ENCODE measurements at places on chromosomes 11 and 22.

GRCh38 chr11:117641008-117641915 lies 155.8 kb downstream of the DSCAML1 start:
- no peak for DNase-seq

DNA sequence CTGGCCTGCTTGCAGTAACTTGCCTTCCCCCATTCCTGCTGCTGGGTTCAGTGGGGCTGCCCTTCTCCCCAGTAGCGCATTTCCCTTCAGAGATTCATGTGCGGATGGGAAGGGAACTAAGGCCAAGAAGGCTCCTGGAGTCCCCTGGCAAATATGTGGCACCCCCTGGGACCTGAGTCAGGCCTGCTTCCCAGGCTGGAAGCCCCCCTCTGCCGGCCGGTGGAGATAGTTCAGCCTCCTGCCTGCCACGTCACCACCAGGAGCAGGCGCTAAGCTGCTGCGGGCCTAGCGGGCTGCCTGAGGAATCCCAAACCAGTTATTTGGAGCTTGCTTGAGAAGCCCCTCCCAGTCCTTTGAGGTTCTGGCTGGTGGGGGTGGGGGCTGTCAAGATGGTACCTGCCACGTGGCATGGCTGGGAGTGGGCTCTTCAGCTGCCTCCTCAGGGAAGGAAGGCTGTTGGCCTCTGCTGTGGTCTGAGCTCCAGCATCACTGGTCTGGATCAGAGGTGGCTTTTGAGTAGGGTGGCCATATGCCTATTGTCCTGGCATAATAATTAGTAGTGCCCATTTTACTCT lies 2.0 kb downstream of the SERPINH1 start:
- DNase-seq: no peak

DNA sequence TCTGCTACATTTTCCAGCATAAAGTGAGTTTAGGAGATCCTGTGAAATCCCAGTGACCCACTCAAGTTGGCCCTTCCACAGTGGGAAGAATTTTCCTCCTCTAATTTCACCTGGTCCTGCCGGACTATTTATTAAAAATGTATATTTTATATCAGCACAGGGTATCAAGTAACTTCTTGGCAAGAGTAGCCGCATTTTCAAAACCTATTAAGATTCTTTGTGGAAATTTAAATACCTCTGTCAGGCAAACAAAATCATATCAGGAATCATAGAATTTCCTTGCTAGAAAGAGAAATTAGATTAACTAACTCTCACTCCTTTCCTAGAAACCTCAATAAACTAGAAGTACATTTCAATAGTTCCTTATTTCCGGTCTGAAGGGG lies 9.7 kb downstream of the MN1 start:
- no peak for DNase-seq

DNA sequence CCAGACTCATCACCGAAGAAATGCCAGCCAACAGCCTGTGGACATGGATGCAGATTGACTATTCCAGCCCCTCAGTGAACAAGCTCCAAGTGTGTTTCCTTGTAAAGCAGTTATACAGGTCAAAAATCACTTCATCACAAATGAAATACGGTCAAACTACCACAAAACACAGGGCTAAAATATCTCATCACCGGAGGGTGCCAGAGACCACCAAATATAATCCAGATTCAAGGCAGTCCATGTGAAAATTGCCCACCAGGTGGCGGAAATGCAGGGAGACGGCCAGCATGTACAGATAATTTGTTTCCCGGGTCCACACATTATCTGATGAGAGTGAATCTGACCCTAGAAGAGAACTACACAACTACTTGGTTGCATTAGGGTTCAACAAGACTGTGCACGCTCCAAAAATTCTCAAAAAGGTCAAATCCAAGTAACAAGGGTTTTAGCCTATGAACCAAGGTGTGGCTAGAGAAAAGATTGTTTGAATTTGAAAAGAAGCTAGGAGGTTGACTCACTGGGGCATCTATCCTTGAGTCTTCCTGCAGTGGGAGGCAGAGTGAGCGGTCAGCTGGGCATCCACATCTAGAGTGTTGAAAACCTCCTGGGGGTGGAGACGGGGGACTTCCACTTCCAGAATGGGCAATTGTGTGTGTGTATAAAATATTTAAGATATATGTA lies 71.7 kb downstream of the IGLL5 start:
- DNase-seq: peak; percentile 66

DNA sequence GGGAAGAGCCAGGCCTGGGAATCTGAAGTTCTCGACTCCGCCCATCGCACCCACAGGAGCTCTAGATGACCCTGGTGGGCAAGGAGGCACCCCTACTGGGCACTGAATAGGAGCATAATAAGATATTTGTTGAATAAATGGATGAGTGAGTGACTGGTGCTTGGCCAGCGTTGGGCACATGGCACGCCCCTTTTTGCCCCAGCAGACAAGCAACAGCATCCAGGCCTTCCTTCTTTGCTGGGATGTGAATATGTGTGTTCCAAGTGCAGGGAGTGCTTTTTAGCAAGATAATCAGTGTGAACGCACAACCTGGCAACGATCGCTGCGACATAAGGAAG lies 443 bp upstream of the CELF1 start:
- DNase-seq: no peak

- no peak for DNase-seq
These were observed 22.9 kb downstream of the ZBTB16 start for GRCh38 chr11:114082415-114082748.

GRCh38 chr22:47328550-47329243 lies 566.2 kb downstream of the TBC1D22A start:
- no peak for DNase-seq

- DNase-seq: no peak
These were observed 82.7 kb upstream of the LINC01488 start for GRCh38 chr11:69398529-69399492.

- DNase-seq: no peak
These were observed 1.3 kb upstream of the LIMK2 start for GRCh38 chr22:31210556-31211421.

DNA sequence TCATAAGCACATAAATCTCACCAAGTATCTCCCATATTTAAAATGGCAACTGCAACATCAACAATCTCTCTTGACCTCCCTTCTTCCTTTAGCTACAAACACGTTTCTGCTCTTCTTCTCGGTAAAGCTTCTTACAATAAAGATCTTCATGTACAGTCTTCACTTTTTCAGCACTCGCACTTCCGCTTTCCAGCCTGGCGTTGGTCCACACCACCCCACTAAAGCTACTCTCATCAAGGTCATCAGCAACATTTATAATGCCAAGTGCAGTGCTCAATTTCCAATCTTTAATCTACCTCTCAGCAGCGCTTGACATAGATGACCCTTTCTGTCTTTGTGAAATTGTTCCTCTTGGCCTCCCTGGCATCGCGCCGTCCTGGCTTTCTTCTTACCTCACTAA lies 33.6 kb downstream of the NTM start:
- no peak for DNase-seq

DNA sequence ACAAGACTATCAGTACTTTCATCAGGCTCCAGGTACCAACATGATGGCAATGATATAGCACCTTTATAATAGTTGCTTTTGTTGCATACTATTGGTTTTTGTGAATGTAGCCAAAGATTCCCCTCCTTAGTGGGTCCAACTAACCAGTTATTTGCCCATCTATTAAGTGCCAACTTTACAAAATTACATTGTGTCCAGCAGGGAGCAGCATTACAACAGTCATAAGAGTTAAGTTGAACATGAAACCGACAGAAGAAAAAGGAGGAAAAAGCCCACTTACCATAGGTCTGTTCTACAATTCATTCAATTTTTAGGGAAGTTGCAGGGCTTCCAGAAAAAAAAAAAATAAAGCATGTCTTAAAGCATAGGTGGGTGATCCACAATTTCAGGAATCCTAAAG lies 21.6 kb downstream of the IMMP1L start:
- no peak for DNase-seq

DNA sequence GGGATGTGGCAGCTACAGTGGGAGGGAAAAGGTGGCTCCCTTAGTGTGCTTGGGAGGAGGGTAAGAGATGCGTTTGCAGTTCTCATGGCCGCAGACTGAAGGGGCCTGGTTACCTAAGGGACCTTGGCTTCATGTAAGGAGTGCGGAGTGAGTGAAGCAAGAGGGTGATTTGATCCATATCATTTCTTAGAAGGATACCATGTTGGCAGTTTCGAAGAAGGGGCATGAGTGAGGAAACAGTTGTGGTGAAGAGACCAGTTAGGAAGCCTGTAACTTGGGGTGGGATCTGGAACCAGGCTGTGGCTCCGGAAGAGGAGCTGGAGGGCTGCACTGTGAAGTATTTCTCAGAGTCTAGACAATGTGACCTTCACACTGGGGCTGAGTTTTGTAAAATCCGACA lies 45.0 kb downstream of the ST3GAL4 start:
- no peak for DNase-seq

- DNase-seq: no peak
These were observed 53.0 kb upstream of the LMO2 start for GRCh38 chr11:33944693-33945424.

DNA sequence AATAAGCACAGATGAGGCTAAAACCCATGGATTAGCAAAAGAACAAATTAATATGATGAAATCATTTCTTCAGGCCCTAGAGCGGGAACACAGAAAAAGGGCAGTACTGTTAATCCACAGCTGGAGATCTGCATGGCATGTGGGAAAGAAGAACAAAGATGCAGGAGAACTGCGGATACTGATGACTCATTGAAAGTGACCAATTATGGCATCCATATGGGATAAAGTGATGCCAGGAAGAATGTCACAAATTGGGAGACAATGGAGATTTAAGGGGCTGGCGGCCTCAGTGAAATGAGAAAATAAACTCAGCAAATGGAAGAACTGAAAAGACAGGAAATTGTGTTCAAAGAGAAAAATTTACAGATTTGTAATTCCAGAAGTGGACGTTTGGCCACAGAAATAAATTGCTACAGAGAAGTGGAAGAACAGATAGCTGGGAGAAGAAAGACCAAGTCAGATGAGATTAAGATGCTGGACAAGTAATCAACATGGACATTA lies 39.4 kb downstream of the SIK3 start:
- DNase-seq: no peak

- no peak for DNase-seq
These were observed 134.9 kb downstream of the RCN1 start for GRCh38 chr11:32225571-32226285.
